ENCODE measurements at places on chromosomes 4 and X.
A peak's percentile ranks its signal among the peaks of the same experiment; 100 is the strongest.

GRCh38 chr4:96524311-96524875 lies 684.5 kb downstream of the PDHA2 start:
- DNase-seq: no peak

- DNase-seq: no peak
Observed at GRCh38 chrX:15751155-15751819, 13.2 kb downstream of the CA5B start.

DNA sequence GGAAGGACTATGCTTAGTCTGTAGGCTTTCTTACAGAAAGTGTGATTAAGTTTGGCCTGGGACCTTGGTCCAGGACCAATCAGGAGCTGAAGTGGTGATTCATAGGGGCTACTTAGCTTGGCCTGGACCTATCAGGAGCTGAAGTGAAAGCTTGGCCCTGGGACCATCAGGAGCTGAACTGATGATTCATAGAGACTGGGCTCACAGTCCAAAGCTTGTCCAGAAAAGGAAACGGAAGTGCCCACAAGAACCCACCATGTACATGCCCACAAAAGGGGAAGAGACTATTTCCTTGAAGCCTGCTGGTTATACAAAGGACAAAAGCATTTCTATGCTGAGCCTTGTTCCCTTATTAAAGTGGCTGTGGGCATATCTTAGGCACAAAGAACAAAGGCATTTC lies 12.6 kb downstream of the TENT5D start:
- DNase-seq: no peak

DNA sequence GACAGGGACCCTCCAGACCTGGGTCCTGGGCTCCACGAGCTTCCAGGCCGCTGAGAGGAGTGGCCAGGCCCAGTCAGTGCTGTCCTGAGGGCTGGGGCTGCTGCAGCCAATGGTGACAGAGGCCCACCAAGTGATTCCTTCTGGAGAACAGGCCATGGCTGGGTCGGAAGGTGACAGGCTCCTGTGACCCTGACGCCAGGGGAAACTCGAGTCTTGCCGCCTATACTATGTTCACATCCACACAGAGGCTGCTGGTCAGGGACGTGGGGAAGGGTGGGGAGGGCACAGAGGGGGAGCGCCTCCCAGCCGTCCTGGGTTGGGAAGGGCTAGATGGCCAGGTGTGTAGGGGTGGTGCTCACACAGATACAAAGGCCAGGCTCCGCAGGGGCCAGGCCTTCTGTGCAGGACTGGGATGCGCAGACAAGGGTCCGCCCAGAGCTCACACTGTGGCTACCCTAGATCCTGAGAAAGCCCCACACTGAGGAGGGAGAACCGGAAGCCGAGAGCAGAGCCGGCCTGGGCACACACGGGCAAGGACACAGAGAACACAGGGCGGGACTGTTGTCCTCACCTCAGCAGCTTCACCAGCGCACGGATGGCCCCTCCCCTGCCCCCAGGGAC lies 81.4 kb downstream of the HTRA3 start:
- DNase-seq: no peak

DNA sequence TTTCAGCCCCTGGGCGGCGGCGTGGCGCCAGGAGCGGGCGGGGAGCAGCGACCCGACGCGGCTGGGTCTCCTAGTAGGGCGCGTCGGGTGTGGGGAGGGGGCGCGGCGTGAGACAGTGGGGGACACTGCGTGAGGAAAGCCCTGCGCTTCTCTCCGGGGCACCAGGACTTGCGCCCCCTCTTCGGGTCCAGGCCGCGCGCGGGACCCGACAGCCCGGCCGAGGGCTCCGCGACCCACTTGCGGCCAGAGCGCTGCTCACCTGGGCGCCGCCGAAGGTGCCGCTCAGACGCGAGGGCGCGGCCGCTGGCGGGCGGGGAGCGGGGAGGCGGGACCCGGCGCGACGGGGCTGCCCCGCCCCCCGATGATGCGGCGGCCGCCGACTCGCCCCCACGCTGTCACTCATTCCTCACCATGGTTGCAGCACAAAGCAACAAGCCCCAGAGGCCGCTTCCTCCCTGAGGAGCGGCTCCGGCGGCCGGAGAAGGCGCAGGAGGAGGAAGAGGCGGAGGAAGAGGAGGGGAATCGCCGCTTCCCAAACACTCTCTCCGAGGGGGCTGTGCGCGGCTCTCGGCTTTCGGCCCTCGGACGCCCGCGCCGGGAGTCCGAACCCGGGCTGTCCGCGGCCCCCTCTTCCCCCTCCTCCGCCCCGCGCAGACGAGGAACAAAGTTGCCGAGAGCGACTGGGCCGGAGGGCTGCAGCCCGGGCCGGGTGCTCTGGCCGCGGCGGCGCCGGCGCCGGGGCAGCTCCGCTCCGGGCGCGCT lies at the start of gene RAPGEF2:
Gene RAPGEF2, plus strand, starts transcription at position 458 of the 762 bp plus-strand sequence. CDS start 1,084 bp downstream, outside the sequence.
- peak; percentile 94 for DNase-seq

DNA sequence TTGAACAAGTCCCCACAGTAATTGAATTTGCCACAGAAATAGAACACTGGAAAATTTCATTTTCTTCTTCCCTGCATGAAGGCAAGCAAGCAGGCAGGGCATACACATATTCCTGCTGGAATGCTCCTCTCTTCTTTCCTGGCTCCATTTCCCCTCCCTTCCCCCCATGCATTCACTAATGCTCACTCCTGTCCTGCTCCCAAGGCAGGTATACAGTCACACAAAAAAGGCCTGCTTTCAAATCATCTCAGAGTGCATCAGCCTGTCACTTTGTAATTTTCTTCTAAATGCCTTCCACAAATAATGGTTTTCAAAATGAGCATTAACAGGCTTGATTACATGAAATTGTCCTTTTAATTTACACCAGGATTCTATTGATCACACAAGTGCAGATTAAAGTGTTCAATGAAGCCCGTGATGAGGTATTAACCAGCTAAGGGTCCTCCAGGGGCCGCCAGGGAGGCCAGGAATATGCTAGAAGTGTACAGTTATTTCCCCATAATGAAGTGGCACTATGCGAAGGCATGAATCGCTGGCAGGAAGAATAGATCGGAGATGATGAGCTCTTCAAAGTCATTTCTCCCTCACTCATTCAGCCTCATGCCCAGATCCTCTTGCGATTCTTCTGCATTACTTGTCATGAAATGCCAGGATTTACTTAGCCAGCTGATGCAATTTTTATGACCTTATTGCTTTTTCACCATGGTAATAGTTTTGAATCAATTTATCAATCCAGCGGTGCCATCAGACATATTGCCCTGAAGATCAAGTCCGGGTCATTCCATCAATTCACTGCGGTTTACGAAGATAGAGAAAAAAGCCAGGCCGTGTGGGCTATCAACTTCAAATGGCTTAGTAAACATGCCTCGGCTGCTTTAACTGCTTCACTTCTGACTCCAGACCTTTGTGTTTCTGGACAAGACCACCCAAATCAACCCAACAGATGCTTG lies 243.5 kb downstream of the GPAT3 start:
- no peak for DNase-seq

- DNase-seq: no peak
Observed at GRCh38 chrX:19121898-19122640, at the start of gene ADGRG2. Gene ADGRG2 (minus strand): TSS chrX:19122468. CDS start chrX:19068834, 53,634 bp downstream.

DNA sequence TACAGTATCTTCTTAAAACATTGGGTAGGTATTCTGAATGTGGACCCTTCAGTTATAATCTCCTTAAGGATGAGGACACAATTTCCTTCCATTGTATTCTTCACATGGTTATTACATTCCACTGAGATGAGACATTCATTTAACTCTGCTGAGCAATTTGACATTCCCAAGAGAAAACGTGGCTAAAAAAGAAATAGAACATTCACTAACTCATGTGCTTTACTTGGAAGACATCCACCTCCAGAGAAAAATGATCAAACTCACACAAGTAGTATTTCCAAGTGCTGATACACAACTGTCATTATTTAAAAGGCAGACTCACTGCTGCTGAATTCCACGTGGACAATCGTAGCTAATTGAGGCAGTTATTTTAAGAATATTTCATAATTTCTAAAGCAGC lies 227.9 kb upstream of the ANKRD50 start:
- DNase-seq: no peak

DNA sequence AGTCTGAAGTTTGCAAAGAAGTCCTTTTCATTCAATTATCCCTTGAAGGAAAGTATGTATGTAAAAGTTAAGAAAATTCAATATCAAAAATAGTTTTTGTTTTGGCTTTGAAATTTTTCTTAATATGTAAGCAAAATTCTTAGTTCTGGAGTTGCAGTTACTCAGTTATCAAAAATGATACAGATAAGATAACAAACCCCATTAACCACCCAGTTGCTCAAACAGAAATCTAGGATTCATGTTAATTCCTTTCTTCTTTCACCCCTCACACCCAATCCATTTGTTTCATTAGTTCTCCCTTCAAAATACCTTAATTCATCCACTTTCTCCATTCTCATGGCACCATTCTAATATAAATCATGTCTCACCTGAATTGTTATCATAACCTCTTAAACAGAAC lies 40.5 kb upstream of the JADE1 start:
- no peak for DNase-seq

- DNase-seq: no peak
Observed at GRCh38 chr4:52317361-52317879, 266.3 kb downstream of the SPATA18 start.
